ENCODE measurements at places on chromosomes 4 and X. TPM values are rescaled to one million over a fixed set of nuclear protein-coding genes. Genes with fewer than 3 reads are reported as not detected.

- H3K4me1 ChIP-seq = no peaks in the 10 kb centered on the region
- DNase-seq = no peak
- no peaks in the 10 kb centered on the region for H3K36me3 ChIP-seq
Observed at GRCh38 chr4:82519072-82519471, 42.7 kb downstream of the TMEM150C start.

- no peak overlapping the region for H3K4me3 ChIP-seq
- no peaks in the 10 kb centered on the region for H3K36me3 ChIP-seq
- no peaks in the 10 kb centered on the region for H3K4me1 ChIP-seq
- no peak overlapping the region for H3K27ac ChIP-seq
Observed at GRCh38 chr4:161522031-161522430, 641.8 kb downstream of the FSTL5 start.

DNA sequence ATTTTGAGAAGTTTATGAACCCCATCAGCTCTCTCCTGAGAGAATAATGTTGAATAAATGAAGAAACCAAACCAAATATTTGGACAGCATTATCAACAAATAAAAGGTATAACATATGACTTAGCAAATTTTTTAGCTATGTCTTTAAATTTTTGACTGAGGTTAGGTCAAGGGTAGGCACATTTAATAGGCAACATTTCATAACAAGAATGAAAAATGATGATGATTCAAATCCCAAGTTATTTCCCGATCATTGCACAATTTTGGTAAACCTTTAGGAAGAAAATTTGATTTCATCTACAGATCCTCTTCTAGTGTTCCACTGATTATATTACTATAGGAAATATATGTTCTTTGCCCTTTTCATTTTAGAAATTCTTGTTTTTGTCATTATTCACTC lies 123.7 kb upstream of the TLR3 start:
- peaks cover 6% of the 10 kb centered on the region for H3K27me3 ChIP-seq
- no peak for DNase-seq
- H3K4me3 ChIP-seq = no peak overlapping the region
- H3K27ac ChIP-seq = no peak overlapping the region

Gene GJB1
- total RNA-seq = not detected

DNA sequence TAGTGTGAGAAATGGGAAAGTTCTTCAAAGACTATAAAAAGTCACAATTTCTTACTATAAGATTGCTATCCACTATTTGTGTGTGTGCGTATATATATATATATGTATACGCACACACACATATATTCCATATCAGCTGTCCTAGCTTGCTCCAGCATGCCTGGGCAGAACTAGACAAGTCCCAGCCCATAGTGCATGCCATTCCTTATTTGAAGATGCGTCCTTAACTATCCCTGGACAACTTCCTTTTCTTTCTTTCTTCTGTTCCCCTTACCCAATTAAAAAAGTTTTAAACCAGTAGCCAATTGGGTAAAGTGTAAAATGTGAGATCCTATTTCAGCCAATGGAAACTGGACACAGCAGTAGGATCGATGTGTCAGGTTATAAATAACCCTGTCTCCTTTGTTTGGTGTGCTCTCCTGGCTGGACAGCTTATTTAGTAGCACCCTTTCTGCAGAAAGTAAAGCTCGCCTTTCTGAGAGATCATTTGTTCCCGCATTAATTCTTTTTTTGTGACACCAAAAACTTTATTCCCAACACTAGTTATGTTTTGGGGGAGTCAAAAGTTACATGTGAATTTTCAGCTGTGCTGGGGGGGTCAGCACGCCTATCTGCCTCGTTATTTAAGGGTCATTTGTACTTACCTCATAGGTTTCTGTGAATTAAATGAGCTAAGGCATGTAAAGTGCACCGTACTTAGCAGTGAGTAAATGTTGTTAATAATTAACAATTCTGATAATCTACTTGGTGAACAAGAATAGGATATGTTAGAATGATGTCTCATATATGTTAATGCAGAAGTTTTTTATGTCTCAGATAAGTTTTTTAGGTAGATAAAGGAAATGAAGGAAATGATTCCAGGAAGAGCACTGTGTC lies 40.9 kb downstream of the KDM6A start:
- H3K36me3 ChIP-seq = no peaks in the 10 kb centered on the region
- DNase-seq = no peak
- H3K27me3 ChIP-seq = no peaks in the 10 kb centered on the region
- no peak overlapping the region for H3K4me3 ChIP-seq

DNA sequence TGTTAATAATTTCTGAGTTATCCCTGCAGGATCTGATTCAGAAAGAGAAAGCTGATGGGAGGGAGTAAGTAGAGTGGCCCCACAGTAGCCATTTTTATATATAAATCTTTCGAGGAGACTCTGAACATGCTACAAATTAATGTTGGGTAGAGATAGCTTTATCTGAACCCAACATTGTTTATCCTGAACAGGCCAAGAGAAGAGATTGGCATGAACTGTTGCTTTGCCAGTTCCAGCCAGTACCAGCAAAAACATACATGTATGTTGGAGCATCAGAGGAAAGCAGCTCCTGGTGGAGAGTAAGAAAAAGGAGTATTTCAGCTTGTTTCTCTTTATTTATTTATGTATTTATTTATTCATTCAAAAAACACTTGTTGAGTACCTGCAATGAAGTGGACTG lies 1.6 kb downstream of the MAOA start:
- no peak overlapping the region for H3K4me3 ChIP-seq
- no peak for DNase-seq
- H3K36me3 ChIP-seq = no peaks in the 10 kb centered on the region
- peaks cover 5% of the 10 kb centered on the region for H3K4me1 ChIP-seq
- no peaks in the 10 kb centered on the region for H3K27me3 ChIP-seq

GRCh38 chr4:134215620-134216344 lies 14.2 kb upstream of the PABPC4L start:
- DNase-seq = no peak
- no peak overlapping the region for H3K27ac ChIP-seq
- no peak overlapping the region for H3K4me3 ChIP-seq
- no peaks in the 10 kb centered on the region for H3K36me3 ChIP-seq
- H3K27me3 ChIP-seq = no peaks in the 10 kb centered on the region
- no peaks in the 10 kb centered on the region for H3K4me1 ChIP-seq

DNA sequence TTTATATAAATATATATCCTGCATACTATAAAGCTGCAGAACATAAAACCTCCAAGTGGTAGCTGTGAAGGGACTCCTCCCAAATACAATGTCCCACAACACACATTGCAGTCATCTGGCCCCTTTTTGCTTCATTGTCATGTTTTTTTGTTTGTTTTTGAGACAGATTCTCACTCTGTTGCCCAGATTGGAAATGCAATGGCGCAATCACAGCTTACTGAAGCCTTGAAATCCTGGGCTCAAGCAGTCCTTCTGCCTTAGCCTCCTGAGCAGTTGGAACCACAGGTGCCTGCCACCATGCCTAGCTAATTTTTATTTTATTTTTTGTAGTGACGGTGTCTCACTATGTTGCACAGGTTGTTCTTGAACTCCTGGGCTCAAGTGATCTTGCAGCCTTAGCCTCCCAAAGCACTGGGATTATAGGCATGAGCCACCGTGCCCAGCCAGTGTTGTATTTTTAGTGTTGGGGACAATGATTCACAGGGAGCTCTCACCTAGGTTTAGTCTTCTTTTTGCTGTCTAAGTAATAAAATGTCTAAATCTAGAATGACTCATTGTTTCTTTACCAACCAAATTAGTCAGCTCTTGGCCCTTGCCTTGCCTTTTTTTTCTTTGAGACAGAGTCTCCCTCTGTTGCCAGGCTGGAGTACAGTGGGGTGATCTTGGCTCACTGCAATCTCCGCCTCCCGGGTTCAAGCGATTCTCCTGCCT lies 24.0 kb upstream of the XIAP start:
- no peaks in the 10 kb centered on the region for H3K36me3 ChIP-seq
- H3K27me3 ChIP-seq = peaks cover 6% of the 10 kb centered on the region
- peak; percentile 62 for DNase-seq
- H3K4me3 ChIP-seq = no peak overlapping the region
- H3K27ac ChIP-seq = no peak overlapping the region

Data from activated CD4-positive, alpha-beta T cell treated with anti-CD3 and anti-CD28 coated beads for 36 hours (primary cell).